Activated naive CD8-positive, alpha-beta T cell treated with anti-CD3 and anti-CD28 coated beads, Interleukin-2, amount 10 ng/mL, durations not matched to agents 7 days and 5 days (primary cell): ENCODE measurements at places on chromosomes 11 and 22. TPM values are rescaled to one million over a fixed set of nuclear protein-coding genes. Genes with fewer than 3 reads are reported as not detected.

- DNase-seq: no peak
Measured at GRCh38 chr11:70942593-70942992, 309.8 kb downstream of the SHANK2 start.

- no peak for DNase-seq
Measured at GRCh38 chr11:133531458-133531857, 843 bp downstream of the OPCML start.

The SPATA19 gene
- total RNA-seq: not detected

DNA sequence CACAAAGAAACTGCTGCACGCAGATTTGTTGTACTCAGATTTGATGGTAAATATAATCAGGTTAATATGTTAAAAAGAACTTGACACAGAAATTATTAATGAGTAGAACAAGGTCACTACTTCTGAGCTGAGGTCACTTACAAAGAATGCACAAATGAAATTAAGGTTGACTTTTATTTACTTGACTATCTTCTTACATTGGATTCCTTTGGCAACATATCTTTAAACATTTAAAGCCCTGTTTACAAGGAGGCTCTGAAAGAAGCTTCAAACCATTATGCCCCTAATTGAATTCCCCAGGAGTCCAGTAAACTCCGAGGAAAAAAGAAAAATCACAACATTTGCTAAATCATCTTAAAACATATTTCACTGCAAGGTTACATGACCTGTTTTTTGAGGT is 245.5 kb downstream of the SOX6 start:
- DNase-seq: no peak

The OR8D4 gene
- total RNA-seq: not detected

GRCh38 chr11:16982256-16982671 is 31.9 kb downstream of the PLEKHA7 start:
- DNase-seq: no peak

- no peak for DNase-seq
Measured at GRCh38 chr11:113341388-113342165, 27.2 kb downstream of the TTC12 start.

DNA sequence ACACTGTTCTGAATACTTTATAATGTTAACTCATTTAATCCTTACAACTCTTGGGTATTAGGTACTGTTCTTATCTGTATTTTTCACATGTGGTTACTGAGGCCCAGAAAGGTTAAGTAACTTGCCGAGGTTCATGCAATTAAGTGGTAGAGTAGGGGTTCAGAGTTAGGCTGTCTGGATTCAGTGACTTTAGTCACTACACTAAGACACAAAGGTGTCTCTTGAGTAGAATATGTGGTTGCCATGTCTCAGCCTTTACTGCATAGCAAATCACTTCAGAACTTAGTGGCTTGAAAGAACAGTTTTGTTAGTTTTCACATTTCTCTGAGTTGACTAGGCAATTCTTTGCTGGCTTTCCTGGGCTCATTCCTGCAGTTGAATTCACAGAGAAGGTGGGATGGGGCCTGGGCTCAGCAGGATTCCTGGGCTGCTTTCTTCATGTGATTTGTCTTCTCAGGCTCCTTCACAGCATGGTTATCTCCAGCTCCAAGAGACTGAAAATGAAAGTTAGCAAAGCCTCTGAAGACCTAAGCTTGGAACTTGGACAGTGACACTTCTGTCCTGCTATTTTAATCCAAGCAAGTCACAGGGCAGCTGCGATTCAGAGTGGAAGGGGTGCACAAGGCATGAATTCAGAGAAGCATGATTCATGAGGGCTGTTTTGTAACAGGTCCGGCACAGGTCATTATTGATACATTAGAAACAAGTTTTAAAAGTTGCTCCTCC is 68.3 kb downstream of the SPECC1L start:
- DNase-seq: no peak

DNA sequence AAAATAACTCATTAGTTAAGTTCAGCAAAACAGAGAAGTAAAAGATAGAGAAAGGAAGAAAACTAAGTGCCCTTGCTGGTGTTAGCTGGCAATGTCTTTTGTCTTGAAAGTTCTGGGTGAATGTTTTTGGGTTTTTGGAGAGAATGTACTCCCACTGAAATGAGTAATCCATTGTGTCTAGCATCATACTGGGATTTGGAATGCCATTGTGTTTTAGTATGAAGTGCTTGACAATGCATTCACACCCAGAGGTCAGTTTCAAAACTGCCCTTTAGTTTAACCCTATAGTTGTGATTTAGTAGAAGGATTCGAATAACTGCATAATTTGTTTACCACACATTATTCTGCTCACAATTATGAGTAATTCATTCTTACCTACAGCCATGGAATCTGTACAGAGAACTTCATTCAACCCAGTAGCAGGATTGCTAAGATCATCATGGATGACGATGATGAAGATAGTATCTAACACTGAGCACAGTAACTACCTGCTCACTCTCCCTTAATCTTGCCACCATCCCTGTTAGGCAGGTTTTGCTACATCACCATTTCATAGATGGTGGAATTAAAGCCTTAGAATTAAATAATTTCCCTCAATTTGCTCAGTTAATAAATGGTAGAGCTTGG is 33.9 kb downstream of the MAML2 start:
- DNase-seq: no peak
